AG04449 (cell line): ENCODE measurements at places on chromosomes 1 and 21.

DNA sequence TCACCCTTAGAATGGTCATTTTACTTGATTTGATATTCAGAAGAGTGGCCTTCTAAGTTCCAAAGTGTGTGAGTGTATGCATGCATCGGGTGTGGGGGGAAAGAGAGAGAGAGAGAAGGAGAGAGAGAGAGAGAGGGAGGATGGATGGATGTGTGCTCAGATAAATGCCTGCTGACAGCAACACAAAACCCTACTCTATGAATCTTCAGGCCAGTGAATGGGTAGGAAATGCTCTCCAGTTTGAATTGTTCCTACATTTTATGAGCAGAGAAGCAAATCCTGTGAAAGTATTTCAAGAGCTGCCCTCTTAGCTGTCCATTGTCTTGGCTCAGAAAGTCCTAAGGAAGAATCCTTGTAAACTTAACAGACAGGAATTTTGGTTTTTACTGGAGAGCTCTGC is 7.4 kb downstream of the JAM2 start:
- no peak for DNase-seq

DNA sequence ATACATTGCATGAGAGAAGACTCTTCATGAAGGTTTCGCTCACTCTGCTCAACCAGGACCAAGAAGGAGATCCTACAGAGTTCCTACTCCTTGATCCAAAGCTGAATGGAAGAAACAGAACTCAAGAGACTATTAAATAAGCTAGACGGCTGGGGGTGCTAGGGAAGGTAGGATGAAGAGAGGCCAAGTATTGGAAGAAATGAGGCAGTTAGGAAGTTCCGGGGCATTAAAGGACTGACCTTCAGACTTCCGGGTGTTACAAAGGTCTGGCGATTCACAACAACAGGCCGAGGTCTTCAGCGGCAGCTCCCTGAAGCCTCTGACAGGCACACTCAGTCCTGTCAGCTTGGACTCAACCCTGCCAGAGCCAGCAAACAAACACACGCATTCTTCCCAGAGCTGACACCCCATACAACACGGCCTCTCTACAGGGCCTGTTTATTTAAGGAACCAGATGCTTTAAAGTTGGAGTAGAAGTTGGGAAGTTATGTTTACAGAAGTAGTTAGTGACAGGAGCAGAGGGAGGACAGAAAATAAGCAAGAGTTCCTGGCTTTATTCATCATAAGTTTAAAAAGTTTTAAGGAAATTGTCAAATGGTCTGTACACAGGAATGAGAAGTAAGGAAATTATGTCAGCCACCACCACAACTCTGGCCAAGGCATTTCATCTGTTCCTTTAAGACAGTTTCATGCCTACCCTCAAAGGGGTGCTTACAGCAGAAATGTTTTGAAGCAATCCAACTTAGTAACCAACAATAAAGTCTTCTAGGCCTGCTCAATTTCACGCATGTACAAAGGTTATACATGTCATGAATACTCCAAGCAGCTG is 4.7 kb downstream of the SORT1 start:
- no peak for DNase-seq

GRCh38 chr1:24351918-24352627 is 32.9 kb downstream of the GRHL3 start:
- DNase-seq = no peak

- no peak for DNase-seq
Measured at GRCh38 chr1:5646486-5647149, 345.6 kb downstream of the NPHP4 start.

- DNase-seq = no peak
Measured at GRCh38 chr1:187078916-187079315, 250.2 kb downstream of the PLA2G4A start.

GRCh38 chr1:63319046-63320021 is 3.0 kb upstream of the FOXD3 start:
- no peak for DNase-seq

- DNase-seq = no peak
Measured at GRCh38 chr1:110570307-110570706, 35.9 kb downstream of the KCNA2 start.

GRCh38 chr1:7406641-7407543 is 364.2 kb upstream of the VAMP3 start:
- no peak for DNase-seq

DNA sequence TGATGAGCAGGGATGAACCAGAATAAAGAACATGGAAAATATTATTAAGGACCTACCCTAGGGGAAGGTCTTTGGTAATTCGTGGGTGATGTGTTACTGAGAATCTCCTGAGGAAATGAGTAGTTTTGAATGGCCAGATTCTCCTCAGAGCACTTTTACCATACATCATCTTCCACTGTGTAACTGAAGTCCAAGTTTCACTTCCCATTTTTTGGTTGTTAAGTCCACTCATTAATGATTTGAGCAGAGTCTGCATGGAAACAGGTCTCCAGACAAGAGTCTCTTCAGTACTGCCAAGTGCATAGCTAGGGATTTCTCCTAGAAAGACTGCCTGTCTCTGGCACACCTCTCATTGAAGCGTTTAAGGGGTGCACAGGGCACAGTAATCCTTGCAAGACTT is 48.7 kb upstream of the PCP4 start:
- DNase-seq = no peak

DNA sequence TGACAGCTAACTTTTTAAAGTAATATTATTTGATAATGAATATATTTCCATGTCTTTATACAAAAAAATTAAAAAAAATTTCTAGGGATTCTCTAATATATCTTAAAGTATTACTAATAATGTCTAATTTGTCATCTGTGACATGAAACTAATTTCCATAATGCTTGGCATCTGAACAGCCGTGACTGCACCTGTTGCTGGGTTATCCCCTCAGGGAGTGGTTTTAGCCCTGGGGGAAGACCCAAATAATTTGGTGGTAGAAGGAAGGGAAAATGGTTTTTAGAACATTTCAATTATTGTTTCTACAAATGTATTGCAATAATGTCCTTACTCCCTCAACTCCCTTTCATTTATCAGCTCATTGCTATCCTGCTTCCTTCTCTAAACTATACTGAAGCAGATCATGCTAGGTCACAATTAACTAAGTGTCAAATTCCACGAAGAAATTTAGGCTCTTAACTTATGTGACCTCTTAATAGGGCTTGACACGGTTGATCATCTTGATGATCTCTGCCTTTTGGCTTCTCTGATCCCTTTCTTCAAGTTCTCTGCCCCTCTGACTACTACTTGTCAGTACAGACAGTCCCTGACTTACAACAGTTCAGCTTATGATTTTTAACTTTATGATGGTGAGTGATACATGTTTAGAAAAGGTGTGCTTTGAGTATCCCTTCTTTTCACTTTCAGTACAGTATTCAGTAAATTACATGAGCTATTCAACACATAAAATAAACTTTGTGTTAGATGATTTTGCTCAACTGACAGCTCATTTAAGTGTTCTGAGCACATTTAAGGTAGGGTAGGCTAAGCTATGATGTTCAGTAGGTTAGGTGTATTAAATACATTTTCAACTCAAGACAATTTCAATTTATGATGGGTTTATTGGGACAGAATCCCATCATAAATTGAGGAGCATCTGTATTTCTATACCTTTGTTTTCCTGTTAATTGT is 26.4 kb upstream of the DPH5 start:
- DNase-seq = no peak

DNA sequence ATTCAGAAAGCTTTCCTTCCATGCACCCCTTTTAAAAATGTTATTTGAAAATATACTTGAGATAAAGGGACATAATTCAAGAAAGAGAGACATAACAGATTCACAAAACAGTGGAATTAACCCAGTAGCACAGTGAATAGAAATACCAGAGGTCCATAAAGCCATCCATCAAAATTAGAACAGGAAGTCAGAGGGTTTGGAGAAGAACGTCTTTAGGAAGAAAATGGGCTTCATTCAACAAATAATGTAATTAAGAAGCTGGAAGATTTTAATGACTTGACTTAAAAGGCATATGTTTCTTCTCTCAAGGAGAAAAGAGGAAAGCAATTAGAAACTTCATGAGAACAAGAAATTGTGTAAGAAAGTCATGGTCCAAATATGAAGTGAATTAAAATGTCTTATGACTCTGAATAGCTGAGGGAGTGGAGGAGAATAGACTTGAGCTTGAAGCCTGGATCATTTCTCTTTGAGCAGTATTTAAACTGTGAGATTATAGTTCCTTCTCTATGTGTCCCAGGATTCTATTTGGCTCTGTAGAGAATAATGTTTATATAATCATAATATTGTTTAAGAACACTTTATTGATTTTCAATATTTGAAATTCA is 7.9 kb upstream of the HCRTR1 start:
- DNase-seq = no peak

GRCh38 chr1:223068900-223069665 is 74.0 kb downstream of the TLR5 start:
- DNase-seq = no peak

- no peak for DNase-seq
Measured at GRCh38 chr21:22758478-22758877, 1760.3 kb downstream of the NCAM2 start.

DNA sequence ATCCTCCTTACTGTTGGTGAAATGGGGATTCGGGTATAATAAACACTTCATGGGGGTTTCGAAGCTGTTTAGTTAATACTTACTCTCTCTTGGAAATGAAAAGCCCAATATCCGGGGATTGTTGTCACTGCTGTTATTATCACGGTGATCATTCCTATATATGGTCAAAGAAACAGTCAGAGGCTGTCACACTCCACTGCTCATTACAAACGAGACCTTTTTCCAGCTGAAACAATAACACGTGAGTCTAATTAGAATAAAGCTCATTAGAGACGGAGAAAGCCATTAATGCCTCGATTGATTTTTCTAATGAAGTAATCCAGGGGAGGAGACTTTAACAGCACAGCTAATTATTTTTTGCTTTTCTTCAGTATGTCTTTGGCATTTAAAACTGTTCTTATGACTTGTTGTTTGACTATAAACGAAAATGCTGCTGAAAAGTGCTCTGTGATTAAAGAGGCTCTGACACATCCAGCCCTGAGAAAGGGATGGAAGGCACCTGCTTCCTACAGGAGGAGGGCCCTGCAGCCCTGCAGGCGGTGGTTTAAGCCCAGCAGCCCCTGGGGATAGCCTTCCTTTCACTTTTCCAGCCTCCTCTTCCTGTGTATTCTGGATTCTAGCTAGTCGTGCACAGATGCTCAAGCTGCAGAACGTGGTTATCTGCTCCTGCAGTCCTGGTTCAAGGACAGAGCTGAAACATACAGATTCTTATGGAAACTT is 143.6 kb downstream of the EDEM3 start:
- DNase-seq = no peak

GRCh38 chr1:13554798-13555197 is 28.8 kb upstream of the PDPN start:
- no peak for DNase-seq

- DNase-seq = no peak
Measured at GRCh38 chr1:202160377-202160940, at the start of gene PTPN7. Gene PTPN7 (minus strand): TSS chr1:202160602. CDS start chr1:202159402, 1,200 bp downstream.

- DNase-seq = no peak
Measured at GRCh38 chr1:116432655-116433265, 59.7 kb downstream of the ATP1A1 start.

GRCh38 chr1:47415728-47416318 is at the start of gene FOXE3:
Gene FOXE3 (plus strand): TSS chr1:47416285. CDS start chr1:47416316, 31 bp downstream.
- DNase-seq = no peak

DNA sequence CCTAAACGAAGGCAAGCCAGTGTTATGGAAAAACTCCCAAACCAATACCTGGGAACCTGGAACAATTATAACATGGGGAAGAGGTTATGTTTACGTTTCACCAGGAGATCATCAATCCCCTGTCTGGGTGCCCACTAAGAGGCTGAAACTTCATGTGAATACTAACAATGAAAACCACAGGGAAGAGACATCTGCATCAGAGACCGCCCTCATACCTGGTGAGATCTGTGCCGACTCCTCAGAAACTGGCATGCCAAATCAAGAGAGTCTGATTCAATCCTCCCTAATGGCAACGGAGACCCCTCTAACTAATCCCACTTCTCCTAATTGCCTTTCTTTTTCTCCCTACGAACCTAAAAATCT is 163.2 kb downstream of the IER5 start:
- no peak for DNase-seq

GRCh38 chr1:17614586-17614985 is 75.1 kb downstream of the ARHGEF10L start:
- DNase-seq = no peak
